ENCODE measurements at places on chromosomes 6 and 20.
A peak's percentile ranks its signal among the peaks of the same experiment; 100 is the strongest.

DNA sequence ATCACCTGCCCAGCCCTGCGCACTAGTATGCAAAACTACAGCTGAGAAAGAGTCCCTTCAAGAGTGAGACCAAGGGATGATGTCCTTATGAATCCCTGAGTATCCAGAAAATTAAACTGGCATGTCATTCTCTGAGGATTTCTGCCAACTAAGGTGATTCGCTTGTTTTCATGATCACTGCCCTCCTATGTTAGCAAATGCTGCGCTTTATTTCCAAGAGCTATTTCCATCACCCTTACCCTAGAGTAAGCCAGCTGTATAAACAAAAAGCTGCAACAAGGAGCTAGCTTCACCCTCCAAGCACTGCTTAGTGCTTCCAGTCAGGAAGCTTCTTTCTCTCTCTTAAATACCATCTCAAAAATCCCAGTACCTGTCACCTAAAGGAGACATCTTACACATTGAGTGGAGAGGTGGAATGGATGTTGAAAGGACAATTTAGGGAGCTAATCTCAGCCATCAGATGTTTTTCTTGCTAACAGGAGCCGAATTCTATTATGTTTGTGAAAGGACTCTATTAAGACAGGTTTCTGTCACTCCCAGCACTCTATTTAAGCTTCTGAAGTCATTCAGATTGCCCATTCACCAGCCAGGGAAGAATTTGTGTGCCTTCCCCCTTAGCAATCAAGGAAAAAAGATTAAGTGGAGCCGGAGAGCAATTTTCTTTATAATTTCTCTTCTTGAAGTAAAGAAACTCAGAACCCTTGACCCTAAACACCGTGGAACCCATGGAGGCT is 322.2 kb downstream of the NRN1 start:
- no peak overlapping the region for H3K4me3 ChIP-seq
- H3K36me3 ChIP-seq: no peaks in the 10 kb centered on the region
- no peaks in the 10 kb centered on the region for H3K4me1 ChIP-seq
- DNase-seq: no peak

DNA sequence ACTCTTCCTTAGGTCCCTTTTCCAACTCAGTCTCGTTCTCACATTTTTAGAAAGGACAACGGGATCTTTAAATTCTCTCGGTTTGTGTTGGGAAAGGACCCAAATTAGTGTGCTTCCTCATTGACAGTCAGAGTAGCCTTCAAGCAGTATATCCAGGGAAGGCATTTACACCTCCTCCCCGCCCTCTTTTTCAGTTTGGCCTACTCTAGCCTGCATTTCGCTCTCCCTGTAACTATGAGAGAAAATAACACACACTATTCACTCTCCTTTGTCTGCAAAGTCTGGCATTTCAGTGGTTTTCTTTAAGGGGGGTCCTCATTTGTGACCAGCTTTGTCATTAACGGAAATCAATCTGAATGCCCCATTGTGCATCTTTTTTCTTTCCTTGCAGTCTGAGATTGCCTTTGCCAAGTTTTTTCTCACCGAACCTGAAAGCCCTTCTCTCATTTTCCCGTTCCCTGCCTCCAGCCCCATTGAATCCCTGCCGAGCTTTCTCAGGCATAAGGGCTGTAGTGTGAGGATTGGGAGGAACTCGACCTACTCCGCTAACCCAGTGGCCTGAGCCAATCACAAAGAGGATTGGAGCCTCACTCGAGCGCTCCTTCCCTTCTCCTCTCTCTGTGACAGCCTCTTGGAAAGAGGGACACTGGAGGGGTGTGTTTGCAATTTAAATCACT is 393 bp upstream of the FABP7 start:
- no peak overlapping the region for H3K4me3 ChIP-seq
- DNase-seq: no peak
- no peaks in the 10 kb centered on the region for H3K36me3 ChIP-seq

GRCh38 chr6:751765-752164 is 58.8 kb upstream of the EXOC2 start:
- peaks cover 1% of the 10 kb centered on the region for H3K27me3 ChIP-seq
- no peaks in the 10 kb centered on the region for H3K36me3 ChIP-seq
- no peaks in the 10 kb centered on the region for H3K4me1 ChIP-seq
- no peak overlapping the region for H3K4me3 ChIP-seq

GRCh38 chr6:21664314-21665109 is 71.0 kb downstream of the SOX4 start:
- H3K27ac ChIP-seq: no peak overlapping the region
- H3K27me3 ChIP-seq: no peaks in the 10 kb centered on the region
- no peaks in the 10 kb centered on the region for H3K4me1 ChIP-seq
- DNase-seq: peak; percentile 56
- peak overlapping the region; percentile 4 for H3K4me3 ChIP-seq

DNA sequence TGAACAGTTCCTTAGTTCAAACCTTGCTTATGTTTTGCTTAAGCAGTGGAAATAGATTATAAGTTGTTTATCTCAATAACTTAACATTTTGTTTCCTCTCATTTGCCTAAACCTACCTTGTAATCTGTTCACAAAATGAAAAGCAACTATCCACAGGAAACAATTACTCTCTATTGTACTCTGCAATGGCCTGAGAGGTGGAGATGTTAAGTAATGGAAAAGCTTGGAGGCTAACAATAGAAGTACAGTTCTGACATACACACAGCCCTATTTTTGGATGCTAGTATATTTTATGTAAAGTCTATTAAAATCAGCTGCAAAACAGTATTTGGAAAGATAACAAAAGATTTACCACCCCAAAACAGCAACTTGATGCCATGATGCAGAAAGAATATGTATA is 82.1 kb downstream of the TINAG start:
- H3K36me3 ChIP-seq: no peaks in the 10 kb centered on the region
- no peaks in the 10 kb centered on the region for H3K27me3 ChIP-seq
- no peak overlapping the region for H3K4me3 ChIP-seq
- no peak for DNase-seq
- no peaks in the 10 kb centered on the region for H3K4me1 ChIP-seq
- H3K27ac ChIP-seq: no peak overlapping the region

- H3K4me1 ChIP-seq: no peaks in the 10 kb centered on the region
- H3K4me3 ChIP-seq: peak within 1 kb of the TSS; percentile 49
- no peak within 1 kb of the TSS for H3K27ac ChIP-seq
- H3K27me3 ChIP-seq: no peaks in the 10 kb centered on the region
- peak; percentile 95 for DNase-seq
Observed at GRCh38 chr6:93419304-93420162, at the start of gene EPHA7. Gene EPHA7, minus strand, starts transcription at chr6:93419559. Its CDS starts 218 bp downstream, at chr6:93419341.

DNA sequence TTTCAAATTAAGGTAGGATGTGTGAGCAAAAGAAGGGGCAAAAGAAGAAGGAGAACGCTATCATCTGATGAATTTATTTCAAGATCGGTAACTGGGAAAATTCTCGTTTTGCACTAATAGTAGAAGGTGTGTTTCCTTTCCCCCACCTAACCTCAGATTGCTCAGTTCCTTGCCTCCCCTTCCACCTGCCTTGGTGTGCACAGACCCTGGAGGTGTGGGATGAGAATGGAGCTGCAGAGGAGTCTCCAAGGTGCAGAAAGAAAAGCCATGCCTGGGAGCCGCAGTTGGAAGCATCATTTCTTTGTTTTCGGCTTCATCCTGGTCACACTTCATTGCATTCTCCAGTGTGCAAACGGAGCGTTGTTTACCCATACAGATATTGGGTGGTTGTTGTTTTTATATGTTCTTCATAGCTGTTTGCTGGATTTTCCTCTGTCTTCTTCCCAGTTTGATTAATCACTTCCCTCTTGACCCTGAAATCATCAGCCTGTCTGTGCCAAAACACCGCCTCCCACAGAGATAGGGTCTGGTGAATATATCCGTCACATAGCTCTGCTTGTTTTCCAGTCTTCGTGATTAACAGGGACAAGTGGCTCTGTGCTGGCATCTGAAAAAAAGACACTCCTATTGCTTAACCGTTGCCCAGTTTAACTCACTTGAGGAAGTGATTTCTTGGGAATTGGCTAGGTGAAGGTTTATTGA is 40.2 kb upstream of the NEDD9 start:
- no peaks in the 10 kb centered on the region for H3K27me3 ChIP-seq
- H3K4me3 ChIP-seq: no peak overlapping the region
- H3K27ac ChIP-seq: no peak overlapping the region
- H3K4me1 ChIP-seq: no peaks in the 10 kb centered on the region
- H3K36me3 ChIP-seq: no peaks in the 10 kb centered on the region
- DNase-seq: no peak

GRCh38 chr20:20463933-20464374 is 96.0 kb downstream of the INSM1 start:
- no peak for DNase-seq
- no peaks in the 10 kb centered on the region for H3K27me3 ChIP-seq
- no peaks in the 10 kb centered on the region for H3K4me1 ChIP-seq
- H3K36me3 ChIP-seq: no peaks in the 10 kb centered on the region
- no peak overlapping the region for H3K4me3 ChIP-seq
- H3K27ac ChIP-seq: no peak overlapping the region

GRCh38 chr6:144372611-144373594 is 87.8 kb downstream of the UTRN start:
- no peaks in the 10 kb centered on the region for H3K4me1 ChIP-seq
- H3K27me3 ChIP-seq: no peaks in the 10 kb centered on the region
- no peak overlapping the region for H3K27ac ChIP-seq
- no peak for DNase-seq

GRCh38 chr20:43459022-43459942 is 1.6 kb downstream of the SRSF6 start:
- H3K4me3 ChIP-seq: peak overlapping the region; percentile 86
- H3K4me1 ChIP-seq: peaks cover 2% of the 10 kb centered on the region
- H3K27ac ChIP-seq: peak overlapping the region; percentile 70
- peaks cover 7% of the 10 kb centered on the region for H3K36me3 ChIP-seq
- no peak for DNase-seq

GRCh38 chr20:834151-834746 is 734 bp downstream of the FAM110A start:
- H3K27ac ChIP-seq: no peak overlapping the region
- no peaks in the 10 kb centered on the region for H3K27me3 ChIP-seq
- no peaks in the 10 kb centered on the region for H3K36me3 ChIP-seq
- DNase-seq: no peak
- no peaks in the 10 kb centered on the region for H3K4me1 ChIP-seq

DNA sequence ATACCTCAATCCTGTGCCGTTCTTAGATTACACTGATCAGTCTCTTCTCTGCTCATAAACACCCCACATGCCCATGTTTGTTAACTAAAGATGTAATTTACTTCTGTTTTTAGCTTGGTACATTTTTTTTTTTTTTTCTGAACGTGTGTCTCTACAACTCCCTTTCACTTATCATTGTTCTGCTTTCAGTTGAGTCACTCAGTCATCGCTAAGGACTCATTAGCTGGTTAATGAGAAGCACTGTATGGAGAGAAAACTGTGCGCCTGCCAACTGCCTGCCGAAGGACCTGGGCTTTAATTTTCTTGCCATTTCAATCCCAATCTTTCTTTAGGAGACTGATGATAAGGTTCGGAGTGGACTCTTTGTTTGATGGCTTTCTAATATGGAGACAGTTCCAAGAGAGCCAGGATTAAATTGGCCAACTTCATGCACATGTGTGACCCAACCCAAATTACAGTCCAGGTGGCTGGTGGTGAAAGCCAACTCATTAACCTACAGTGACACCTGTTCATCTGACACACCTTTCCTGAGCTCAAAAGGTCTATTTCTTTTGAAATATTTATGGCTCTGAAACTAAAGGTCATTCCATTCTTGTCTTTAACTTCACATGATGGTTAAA is 334.1 kb downstream of the BCKDHB start:
- DNase-seq: no peak
- H3K4me1 ChIP-seq: no peaks in the 10 kb centered on the region
- H3K27me3 ChIP-seq: no peaks in the 10 kb centered on the region
- no peak overlapping the region for H3K27ac ChIP-seq

DNA sequence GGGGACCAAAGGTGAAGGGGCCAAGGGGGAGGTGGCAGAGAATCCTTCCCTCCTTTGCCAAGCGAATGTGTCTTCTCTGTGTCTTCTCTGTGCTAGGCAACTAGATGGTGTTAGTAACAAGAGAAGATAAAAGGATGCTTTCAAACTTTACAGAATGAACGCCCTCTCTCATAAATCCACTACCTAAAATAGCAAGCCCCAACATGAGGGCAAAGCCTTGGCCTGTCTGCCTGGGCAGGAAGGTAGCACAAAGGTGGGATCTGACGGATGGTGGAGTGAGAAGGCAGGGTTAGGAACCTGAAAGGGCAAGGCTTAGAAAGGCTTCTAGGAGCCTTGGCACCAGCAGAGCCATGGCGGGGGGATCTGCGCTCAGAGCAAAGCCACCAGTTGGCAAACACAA is 13.6 kb upstream of the TGM3 start:
- no peak overlapping the region for H3K4me3 ChIP-seq
- H3K27ac ChIP-seq: no peak overlapping the region
- H3K36me3 ChIP-seq: no peaks in the 10 kb centered on the region
- H3K4me1 ChIP-seq: no peaks in the 10 kb centered on the region
- DNase-seq: no peak

GRCh38 chr6:30005482-30005881 is 55.6 kb upstream of the POLR1H start:
- DNase-seq: no peak
- no peaks in the 10 kb centered on the region for H3K36me3 ChIP-seq
- H3K27me3 ChIP-seq: no peaks in the 10 kb centered on the region
- H3K27ac ChIP-seq: no peak overlapping the region
- no peak overlapping the region for H3K4me3 ChIP-seq
- H3K4me1 ChIP-seq: no peaks in the 10 kb centered on the region

DNA sequence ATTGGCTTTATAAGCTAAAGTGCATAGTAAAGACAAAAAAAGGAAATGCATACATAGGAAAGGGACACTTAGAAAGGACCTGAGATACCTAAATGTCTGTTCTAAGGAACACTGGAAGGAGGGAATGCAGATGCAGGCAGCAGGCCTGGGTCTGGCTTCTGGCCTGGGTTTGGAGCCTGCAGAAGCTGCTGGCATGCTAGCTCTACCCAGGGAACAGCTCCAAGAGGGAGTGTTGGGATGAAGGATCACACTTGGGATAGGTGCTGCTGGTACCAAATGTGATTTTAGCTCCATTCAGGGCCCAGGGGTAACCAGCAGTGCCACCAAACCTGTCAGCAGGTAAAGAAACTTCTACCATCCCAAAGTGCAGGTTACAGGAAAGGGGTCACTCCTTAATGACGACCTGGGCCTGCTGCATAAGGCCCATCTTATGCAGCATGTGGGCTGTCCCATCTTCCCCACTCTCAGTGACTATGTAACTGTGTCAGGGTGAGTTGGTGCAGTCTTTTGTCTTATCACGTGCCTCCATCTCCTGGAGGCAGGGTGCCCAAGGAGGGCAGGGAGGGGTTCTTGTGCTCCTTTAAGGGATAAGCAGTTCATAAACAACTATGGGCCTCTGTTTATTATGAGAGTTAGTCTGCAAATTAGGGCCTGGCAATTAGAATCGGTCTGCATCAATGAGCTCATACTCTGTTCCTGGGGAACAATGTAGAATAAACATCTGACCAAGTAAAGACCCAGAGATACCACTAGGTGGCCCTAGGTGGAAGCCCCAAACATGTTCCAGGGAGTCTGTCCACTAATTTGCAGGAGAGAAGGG is 26.9 kb downstream of the DDX27 start:
- DNase-seq: no peak
- no peak overlapping the region for H3K4me3 ChIP-seq
- no peaks in the 10 kb centered on the region for H3K27me3 ChIP-seq
- H3K27ac ChIP-seq: no peak overlapping the region
- peaks cover 18% of the 10 kb centered on the region for H3K36me3 ChIP-seq
